ENCODE measurements at places on chromosomes 6 and 20.

DNA sequence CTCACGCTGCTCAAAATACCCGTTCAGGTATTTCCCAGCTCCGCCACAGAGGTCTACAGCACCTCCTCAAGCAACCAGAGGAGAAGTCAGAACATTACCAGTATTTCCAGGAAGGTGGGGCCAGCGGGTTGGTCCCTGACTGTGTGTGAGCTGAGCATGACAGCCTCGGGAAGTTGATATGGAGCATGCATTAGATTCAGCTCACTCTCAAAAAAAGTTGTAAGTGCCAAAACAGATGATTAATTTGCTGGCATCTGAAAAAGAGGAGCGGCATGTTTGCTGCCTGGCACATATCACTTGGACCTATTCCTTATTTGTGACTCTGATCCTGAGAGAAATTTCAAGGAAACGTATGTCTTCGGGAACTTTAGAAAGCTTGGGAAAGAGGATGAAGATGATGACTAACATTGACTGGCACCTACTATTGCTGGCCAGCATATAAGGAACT lies 32.3 kb downstream of the ELOVL2 start:
- DNase-seq, result peak; percentile 67

DNA sequence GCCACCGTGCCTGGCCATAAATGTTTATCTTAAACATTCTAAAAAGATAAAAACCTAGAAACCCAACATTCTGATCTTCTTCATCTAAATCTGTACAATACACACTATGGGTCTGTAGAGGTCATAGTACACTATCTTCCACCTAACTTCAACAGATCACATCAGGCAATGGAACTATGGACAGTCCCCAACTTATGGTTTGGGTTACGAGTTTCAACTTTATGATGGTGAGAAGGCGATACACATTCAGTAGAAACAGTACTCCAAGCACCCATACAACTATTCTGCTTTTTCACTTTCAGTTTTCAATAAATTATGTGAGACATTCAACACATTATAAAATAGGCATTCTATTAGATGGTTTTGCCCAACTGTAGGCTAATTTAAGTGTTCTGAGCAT lies 23.1 kb downstream of the FKBP5 start:
- DNase-seq, result no peak

DNA sequence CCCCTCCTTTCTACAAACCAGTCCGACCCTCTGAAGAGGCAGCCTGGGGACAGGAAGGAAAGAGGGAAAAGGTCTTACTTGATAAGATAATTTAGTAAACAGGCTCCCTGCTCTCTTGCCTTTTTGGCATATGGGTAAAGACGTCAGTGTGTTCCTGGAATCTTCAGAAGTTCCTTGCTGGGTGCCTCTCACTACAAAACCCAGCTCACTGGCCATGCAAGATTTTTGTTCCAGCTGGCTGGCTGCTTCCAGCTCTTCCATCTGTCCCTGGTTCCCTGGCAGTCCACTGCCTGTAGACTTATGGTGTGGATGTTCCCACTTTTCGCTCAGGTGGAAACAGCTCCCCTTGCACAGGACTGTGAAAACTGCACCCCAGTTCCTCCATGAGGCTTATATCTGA lies 57.4 kb downstream of the MOCS1 start:
- no peak for DNase-seq

DNA sequence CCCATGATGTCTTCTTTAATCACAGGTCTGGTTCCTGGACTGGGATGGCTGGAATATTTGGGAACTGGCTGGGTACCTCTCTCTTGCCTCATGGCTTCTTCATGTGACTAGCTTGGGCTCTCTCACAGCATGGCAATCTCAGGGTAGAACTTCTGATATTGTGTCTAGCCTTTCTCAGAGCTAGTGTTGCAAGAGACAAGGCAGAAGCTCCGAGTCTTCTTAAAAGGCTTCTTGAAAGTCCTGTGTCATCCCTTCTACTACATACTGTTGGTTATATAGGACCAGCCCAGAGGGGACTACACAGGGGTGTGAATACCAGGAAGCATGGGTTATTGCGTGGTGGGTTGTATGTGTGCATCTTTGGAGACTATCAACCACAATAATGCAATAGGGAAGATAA lies 23.3 kb downstream of the BCAS1 start:
- no peak for DNase-seq

DNA sequence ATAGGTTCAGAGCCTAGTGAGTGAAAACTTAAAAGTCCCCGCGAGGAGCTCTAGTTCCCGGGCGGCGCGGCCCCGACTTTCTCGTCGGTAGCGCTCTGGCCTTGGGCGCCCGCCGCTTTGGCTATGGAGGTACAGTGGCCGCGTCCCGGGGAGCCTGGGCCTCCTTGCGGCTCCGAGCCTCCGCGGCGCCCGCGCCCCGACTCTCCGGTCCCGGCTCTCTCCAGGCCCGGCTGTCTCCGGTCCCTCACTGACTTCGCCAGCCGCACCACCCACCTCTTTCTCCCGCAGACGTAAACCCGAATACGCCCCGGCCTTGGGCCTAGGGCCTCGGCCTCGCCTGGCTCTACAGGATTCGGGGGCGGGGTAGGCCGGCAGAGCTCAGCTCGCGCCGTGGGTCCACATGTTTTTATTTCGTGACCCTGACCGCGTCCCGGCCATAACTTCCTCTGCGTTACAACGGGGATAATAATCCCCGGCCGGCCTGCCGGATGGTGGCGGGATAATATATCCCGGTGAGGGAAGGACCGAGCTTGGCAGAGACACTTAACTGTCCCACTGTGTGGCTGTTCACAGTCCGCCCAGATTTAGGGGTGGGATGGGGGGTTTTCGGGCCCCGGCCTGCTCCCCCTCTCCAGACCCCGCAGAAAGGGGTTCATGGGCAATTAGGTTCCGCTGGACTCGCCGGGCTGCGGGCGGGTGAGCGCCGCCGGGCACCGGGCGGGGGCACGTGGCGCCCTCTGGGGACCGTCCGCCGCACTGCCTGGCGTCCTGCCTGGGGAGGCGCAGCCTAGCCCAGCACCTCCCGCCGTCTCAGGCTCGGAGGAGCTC lies 10.0 kb upstream of the TBX18 start:
- peak; percentile 88 for DNase-seq

GRCh38 chr6:154154389-154154967 lies 115.4 kb downstream of the OPRM1 start:
- no peak for DNase-seq

DNA sequence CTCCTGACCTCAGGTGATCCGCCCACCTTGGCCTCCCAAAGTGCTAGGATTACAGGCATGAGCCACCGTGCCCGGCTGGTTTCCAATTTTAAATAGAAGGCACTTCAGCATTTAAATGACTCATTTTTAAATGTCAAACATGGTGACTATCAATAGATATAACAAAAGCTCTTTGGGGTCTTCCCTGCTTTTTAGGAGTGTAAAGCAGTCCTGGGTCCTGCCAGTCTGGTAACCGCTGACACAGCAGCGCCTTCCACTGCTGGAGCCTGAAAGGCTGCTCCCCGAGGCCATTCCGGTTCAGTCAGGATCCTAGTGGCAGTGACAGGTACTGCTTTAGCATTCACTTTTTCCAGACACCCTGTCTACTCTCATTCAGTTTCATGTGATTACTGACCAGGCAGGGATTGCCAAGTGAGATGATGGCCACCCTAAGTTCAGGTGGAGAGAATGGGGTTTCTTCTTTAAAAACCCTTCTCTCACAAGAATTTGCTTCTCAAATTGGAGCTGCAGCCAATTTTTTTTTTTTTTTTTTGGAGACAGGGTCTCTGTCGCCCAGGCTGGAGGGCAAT lies 5.1 kb downstream of the DIDO1 start:
- peak; percentile 75 for DNase-seq

GRCh38 chr6:107736713-107737396 lies 87.3 kb downstream of the SCML4 start:
- DNase-seq, result no peak
